Suprapubic skin (tissue), 4 donors: ENCODE measurements at places on chromosomes 5 and 9. TPM values are rescaled to one million over a fixed set of nuclear protein-coding genes. Genes with fewer than 3 reads are reported as not detected.

- DNase-seq = no peak
These were observed 72.7 kb upstream of the IER5L start for GRCh38 chr9:129250786-129251185.

DNA sequence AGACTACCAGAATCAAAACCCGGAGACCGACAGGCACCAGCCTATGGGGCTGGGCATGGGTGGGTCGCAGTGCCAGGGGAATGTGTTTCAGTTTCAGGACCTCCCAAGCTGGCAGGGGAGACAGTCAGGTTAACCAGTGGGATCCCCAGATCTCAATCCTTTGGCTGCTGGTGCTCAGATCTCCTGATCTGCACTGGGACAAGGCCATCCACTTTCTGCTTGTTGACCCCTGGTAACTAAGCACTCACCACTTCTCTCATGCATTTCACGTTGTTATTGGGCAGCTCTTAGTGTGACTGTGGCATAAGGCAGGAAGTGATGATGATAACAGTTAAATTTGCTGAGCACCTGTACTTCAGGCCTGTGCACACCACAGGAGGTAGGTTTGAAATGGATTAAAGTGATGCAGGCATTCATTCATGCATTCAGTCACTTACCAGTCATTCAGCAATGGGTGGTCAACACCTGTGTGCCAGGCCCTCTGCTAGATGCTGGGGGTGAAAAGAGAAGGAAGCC lies 42.1 kb upstream of the STXBP1 start:
- DNase-seq = no peak

The SLC4A9 gene
- not detected for total RNA-seq

The TAF11L2 gene
- total RNA-seq = not detected

GRCh38 chr5:74560245-74560644 lies 80.3 kb downstream of the ENC1 start:
- DNase-seq = no peak

DNA sequence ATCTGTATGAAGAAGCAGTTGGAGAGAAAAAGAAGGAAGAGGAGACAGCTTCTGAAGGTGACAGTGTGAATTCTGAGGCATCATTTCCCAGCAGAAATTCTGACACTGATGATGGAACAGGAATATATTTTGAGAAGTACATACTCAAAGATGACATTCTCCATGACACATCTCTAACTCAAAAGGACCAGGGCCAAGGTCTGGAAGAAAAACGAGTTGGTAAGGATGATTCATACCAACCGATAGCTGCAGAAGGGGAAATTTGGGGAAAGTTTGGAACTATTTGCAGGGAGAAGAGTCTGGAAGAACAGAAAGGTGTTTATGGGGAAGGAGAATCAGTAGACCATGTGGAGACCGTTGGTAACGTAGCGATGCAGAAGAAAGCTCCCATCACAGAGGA lies 48.7 kb downstream of the CMYA5 start:
- no peak for DNase-seq

The INVS gene
- total RNA-seq = 15.5 TPM

- DNase-seq = no peak
These were observed 106.5 kb downstream of the THBS4 start for GRCh38 chr5:80141681-80142080.

The LRRC8A gene
- 109 TPM for total RNA-seq
